Osteocyte (in vitro differentiated cells): ENCODE measurements at places on chromosomes 2 and 18. TPM values are rescaled to one million over a fixed set of nuclear protein-coding genes. Genes with fewer than 3 reads are reported as not detected.

DNA sequence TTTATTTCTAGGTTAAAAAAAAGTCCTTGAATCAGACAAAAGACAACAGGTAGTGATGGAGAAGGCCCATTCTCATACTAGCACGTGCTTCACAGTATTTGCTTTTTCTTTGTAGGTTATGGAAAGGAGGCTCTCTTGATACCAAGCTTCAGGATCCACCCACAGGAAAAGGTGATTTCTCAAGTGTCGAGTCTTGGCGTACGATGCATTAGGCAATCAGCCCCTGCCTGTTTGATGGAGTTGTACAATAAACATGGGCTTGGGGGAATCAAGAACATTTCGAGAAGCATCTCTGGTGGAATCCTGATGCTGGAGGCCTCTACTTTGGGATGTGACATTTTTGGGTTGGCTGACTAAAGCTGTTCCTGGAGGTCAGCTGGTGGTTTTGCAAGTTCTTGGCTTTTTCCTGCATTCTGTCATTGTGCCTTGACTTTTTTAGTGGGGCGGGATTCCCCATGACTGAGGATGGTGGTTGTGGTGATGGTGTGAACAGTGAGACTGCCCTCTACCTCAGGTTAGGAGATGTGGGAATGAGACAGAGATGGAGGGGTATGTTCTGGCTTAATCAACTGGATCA, 231.5 kb upstream of the SPRED2 start:
- DNase-seq, result no peak

The C2orf78 gene
- not detected in 2 replicates for total RNA-seq

GRCh38 chr2:16722677-16723076, 57.0 kb upstream of the CYRIA start:
- DNase-seq, result no peak

The MGAT4A gene
- 0.38 TPM in 1 of 2 replicates, not detected in the other for total RNA-seq

- DNase-seq, result no peak
These were observed 47.5 kb downstream of the TRIB2 start for GRCh38 chr2:12764075-12764730.

DNA sequence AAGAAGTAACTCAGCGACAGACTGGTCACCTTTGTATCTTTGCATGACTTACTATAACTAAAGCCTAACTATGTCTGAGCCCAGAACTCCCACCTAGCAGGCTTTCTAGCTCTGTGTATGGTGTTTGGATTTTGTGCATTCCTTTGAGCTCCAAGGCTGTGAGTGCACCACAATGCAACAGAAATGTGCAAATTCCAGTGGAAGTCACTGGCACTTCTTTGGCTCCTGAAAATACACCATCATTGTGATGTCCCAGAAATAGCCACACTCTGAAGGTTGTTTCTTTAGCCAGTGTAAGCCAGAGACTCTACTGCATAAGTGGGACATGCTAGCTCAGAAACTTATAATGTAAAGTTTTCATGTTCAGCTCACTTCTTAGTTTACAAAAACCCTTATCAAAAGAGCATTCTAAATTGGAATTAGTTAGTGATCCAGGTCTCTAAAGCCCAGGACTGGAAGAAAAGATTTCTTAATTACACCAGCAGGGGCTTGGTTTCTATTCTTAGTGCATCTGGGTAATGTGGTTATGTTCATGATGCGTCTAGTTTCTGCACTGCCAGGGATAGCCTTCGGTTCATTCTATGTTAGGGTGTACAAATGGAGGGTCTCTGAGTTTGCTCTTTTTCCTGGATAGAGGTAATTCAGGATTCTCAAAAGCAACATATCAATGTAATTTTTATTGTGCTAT, 1239.5 kb upstream of the ZEB2 start:
- no peak for DNase-seq
